Heart left ventricle (tissue), 16 donors: ENCODE measurements at places on chromosomes 7 and 10.

- no peak overlapping the region for H3K4me3 ChIP-seq
- H3K4me1 ChIP-seq = no peaks in the 10 kb centered on the region
- H3K36me3 ChIP-seq = no peaks in the 10 kb centered on the region
- DNase-seq = no peak
- H3K27ac ChIP-seq = no peak overlapping the region
Measured at GRCh38 chr7:154553711-154554265, 449.1 kb downstream of the PAXIP1 start.

GRCh38 chr7:102849538-102849937, 63.3 kb upstream of the LRRC17 start:
- no peaks in the 10 kb centered on the region for H3K27me3 ChIP-seq
- no peak overlapping the region for H3K27ac ChIP-seq
- H3K4me3 ChIP-seq = no peak overlapping the region
- DNase-seq = no peak

- no peaks in the 10 kb centered on the region for H3K27me3 ChIP-seq
- no peak for DNase-seq
- no peak overlapping the region for H3K4me3 ChIP-seq
- no peak overlapping the region for H3K27ac ChIP-seq
- no peaks in the 10 kb centered on the region for H3K36me3 ChIP-seq
- no peaks in the 10 kb centered on the region for H3K4me1 ChIP-seq
Measured at GRCh38 chr7:142420554-142421362, 162.9 kb upstream of the PRSS58 start.

DNA sequence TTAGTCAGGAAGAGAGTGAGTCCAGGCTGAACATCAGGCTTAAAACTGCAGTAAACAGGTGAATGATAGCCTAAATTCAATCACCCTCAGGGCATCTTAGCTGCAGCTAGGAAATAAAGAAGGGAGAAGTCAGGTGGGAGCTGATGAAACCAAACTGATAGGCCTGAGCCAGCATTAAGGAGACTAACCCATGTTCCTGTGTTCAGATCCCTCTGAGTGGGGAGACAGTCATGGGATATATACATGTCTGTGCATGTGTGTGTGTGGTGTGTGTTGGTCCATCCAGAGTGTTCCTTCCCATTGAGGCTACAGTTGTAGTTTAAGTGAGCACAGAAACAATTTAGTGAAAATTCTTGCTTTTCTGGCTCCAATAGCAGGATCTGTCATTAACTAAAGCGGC, 480.9 kb downstream of the PHTF2 start:
- no peaks in the 10 kb centered on the region for H3K27me3 ChIP-seq
- no peaks in the 10 kb centered on the region for H3K36me3 ChIP-seq
- H3K4me1 ChIP-seq = no peaks in the 10 kb centered on the region
- no peak for DNase-seq
- H3K4me3 ChIP-seq = no peak overlapping the region

GRCh38 chr10:4503076-4503475, 322.9 kb upstream of the AKR1E2 start:
- no peak overlapping the region for H3K4me3 ChIP-seq
- no peaks in the 10 kb centered on the region for H3K27me3 ChIP-seq
- no peaks in the 10 kb centered on the region for H3K36me3 ChIP-seq
- H3K4me1 ChIP-seq = peaks cover 15% of the 10 kb centered on the region

DNA sequence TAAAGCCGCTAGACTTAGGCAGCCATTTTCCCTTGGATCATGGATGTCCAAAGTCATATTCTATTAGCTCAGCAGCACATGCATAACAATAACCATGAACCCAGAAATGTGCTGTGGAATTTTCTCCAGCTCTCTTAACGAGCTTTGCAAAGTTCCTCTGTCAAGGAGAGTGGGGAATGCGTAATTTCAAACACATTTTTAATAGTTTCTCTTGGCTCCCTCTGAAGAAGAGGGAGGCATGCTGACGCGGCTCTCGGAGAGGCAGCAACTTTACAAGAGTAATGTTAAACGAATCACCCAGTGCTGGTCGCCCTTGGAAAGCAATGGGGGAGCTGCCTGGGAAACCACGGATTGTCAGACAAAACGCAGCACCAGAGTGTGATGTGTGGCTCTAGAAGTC, 114.8 kb downstream of the RAB18 start:
- DNase-seq = no peak
- H3K27ac ChIP-seq = no peak overlapping the region
- H3K27me3 ChIP-seq = no peaks in the 10 kb centered on the region
- H3K4me3 ChIP-seq = no peak overlapping the region
- no peaks in the 10 kb centered on the region for H3K36me3 ChIP-seq
